Right ventricle myocardium superior (tissue), 1 donor: ENCODE measurements at places on chromosomes 16 and 17.

DNA sequence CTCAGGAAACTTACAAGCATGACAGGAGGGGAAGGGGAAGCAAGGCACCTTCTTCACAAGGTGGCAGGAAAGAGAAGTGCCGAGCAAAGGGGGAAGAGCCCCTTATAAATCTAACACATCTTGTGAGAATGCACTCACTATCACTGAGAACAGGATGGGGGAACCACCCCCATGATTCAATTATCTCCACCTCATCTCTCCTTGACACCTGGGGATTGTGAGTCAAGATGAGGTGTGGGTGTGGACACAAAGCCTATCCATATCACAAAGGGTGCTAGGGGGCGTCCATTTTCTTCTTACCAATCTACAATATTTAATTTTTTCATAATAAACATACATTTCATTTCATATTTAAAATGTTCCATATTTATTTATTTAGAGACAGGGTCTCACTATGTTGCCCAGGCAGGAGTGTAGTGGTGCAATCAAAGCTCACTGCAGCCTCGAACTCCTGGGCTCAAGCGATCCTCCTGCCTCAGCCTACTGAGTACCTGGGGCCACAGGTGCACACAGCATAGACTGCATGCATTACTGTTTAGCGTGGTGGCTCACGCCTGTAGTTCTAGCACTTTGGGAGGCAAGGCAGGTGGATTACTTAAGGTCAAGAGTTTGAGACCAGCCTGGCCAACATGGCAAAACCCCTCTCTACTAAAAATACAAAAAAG is 26.5 kb upstream of the FAAP100 start:
- DNase-seq: no peak

DNA sequence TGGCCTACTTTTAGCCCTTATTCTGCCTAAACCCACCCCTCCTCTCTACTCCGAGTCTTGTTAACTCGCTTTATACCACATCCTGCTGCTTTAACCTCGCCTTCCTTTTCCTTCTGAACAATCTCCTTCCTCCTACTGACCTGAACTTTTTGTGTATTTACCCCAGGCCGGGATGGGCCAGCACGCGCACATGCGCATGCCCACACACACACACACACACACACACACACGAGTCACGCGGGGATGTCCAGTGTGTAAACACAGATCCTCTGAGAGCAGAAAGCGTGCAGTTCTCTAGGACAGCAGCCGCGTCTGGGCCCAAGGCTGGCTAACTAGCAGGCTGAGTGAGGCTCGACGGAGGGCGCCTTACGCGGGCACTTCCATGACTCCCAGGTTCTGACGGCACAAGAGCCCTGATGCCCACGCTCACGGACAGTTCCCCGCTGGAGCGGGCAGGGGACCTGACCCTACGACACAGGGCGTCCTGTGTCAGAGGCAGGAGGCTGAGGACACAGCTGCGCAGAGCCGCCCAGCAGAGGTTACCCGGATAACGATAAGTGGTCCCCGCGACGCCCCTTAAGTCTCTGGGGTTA is 610 bp downstream of the PIK3R5 start:
- peak; percentile 62 for DNase-seq

DNA sequence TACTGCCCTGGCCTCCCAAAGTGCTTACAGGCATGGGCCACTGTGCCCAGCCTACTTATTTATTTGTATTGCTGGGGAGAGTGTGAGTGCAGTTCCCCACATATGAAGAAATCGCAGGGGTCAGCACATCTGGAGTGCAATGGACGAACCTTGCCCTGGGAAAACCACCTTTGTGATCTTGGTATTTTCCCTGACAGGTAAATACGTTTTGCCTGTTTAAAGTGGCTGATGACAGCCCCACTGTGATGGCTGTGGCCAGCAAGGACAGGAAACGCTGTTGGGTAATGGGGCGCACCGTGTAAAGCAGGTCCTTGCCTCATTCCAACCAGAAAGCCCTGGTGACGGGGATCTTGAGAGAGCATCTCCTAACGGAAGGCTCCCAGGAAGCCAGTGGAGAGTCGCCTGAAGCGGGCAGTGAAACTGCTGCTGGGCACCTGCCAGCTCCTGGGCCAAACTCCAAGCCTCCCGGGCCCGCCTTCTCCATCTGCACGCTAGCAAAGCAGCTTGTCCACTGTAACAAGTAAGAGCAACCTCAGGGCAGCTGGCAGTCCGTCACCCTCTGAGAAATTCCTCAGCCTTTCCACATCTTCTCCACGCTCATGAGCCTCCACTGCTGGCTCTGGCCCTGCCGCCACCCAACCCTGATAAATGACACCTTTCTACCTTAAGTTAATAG is 17.5 kb downstream of the EMC8 start:
- DNase-seq: peak; percentile 72

GRCh38 chr16:56795011-56795410 is 65.1 kb downstream of the NUP93 start:
- no peak for DNase-seq

- DNase-seq: no peak
Observed at GRCh38 chr17:8709006-8709405, 35.6 kb downstream of the CCDC42 start.

- peak; percentile 77 for DNase-seq
Observed at GRCh38 chr17:7380321-7380720, 568 bp upstream of the TNK1 start.

GRCh38 chr16:88442727-88443576 is 10.1 kb upstream of the ZFPM1 start:
- DNase-seq: peak; percentile 82

GRCh38 chr17:75795820-75796607 is 11.4 kb downstream of the UNK start:
- no peak for DNase-seq

DNA sequence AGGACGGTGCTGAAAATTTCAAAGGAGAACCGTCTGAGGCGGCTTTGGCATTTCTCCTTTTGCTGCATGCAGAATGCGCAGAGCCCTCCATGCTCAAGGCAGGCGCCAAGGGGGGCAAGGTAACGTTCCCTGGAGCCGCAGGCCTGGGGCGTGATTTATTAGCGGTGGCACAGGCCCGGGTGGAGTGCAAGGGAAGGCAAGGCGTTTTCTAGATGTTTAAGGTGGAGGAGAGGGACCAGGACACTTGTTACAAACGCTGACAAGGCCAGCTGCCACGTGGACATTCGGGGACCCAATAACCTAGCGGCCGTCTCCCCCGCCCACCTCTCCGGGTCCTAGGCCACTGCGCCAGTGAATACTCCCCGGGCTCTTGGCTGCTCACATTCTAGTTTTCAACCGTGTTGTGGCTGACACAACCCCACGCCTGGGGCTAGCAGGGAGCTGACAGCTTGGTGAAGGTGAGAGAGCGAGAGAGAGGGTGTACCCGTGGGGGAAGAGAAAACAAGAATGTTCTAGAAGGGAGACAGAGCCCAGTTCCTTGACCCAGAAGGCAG is 250.1 kb downstream of the C16orf95 start:
- no peak for DNase-seq

DNA sequence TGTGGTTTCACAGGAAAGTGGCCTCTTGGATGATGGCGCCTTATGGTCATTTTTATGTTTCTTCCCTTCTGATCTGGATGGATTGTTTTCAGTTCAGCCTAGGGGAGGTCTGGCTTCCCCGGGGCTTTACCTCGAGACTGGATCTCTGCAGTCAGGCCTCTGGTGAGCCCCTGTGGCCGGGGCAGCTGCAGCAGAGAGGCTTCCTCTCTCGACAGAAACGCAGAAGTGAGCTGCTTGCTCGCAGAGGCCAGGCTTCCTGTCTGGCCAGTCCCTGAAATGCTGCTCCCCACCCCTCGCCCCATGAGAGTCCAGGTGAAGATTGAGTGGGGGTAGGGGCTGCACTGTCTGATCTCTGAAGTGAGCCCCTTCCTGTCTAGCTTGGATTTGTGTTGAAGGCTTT is 44.0 kb downstream of the PLCG2 start:
- peak; percentile 64 for DNase-seq

DNA sequence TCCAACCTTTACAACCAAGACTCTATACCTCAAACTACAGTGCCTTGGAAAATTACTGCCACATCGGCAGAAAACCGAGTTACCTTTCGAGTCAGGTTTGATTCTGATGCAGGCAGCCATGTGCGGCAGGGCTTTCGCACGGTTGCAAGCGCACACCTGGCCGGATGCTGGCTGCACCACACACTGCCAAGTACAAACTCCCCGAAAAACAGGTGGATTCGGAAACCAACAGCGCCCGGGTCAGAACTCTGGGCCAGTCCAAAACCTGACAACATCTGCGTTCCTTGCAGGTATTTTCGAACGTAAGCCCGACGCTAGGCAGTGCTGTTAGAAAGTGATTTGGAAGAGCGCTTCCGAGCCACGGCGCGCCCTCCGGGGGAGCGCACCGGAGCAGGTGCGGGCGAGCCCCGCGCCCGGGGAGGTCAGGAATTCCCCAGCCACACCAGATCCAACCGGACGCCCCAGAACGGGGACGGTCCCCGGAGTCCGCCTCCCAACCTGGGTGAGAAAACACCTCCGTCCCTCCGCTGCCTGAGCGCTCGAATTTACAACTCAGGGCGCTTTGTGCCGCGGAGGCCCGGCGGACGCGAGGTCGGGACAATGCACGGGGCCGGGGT is 1.2 kb downstream of the USP7 start:
- DNase-seq: no peak

GRCh38 chr17:27294689-27295630 is 1.0 kb downstream of the WSB1 start:
- DNase-seq: no peak

DNA sequence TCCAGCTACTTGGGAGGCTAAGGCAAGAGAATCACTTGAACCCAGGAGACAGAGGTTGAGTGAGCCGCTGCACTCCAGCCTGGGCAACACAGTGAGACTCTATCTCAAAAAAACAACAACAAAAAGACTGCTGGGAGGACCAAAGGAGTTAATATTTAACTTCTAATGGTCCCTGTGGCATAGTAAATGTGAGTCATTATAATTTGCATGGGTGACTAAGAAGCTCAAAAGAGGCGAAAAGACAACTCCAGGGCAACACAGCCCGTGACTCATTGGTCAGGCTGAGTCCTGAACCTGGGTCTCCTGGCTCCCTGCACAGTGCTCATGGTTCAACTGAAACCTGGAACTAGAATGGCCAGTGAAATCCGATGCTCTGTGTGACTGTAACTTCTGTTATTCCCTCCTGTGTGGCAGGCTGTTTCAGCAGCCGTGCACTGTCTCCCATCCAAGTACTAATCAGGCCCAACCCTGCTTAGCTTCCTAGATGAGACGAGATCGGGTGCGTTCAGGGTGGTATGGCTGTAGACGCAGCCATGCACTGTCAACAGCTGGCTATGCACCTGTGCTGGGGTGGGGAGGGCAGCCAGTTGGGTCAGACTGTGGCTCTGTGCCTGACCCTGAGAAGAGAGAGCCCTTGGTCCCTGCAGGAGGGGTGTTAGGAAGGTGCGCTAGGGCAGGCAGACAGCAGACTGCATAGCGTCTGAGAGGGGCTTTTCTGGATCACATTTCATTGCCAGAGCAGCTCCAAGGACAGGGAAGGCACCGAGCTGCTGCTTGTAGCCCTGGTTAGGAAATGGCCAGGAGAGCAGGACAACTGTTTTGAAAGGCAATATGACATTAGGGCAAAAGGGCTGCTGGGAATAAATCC is 14.5 kb upstream of the GPRC5C start:
- peak; percentile 25 for DNase-seq

DNA sequence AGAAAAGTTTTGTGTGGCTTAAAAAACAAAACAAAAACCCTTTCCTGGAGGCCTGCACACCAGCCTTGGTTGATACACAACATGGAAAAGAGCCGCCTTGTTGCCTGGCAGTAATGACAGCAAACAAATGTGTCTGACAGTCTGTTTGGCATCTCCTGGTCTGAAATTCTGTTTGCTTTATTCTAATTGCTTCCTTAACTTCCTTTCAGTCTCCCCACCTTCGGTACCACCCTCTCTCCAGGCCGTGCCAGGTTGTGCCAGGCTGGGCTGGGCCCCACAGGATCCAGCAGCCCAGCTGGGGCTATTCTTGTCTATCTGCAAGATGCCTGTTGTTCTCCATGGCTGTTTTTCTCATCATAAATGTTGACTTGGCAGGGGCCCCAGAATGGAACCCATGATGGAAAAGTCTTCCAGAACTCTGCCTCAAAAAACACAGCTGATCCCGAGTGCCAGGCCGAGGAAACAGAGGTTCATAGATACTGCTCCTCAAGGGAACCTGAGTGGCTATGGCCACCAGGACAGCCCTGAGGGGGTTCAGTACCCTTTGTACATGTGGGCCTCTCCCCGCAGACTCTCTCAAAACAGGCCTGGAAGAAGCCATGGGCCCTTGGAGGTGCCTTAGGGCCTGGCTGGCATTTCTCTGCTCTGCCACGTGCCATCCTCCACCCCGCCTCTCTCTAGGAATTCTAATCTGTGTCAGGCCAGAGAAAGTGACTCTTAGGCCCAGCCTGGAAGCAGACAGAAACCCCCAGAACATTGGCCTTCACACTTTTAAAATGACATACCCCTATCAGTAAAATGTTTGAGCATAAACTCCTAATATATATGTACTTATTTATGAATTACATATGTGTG is 50.5 kb downstream of the YPEL2 start:
- DNase-seq: peak; percentile 70

DNA sequence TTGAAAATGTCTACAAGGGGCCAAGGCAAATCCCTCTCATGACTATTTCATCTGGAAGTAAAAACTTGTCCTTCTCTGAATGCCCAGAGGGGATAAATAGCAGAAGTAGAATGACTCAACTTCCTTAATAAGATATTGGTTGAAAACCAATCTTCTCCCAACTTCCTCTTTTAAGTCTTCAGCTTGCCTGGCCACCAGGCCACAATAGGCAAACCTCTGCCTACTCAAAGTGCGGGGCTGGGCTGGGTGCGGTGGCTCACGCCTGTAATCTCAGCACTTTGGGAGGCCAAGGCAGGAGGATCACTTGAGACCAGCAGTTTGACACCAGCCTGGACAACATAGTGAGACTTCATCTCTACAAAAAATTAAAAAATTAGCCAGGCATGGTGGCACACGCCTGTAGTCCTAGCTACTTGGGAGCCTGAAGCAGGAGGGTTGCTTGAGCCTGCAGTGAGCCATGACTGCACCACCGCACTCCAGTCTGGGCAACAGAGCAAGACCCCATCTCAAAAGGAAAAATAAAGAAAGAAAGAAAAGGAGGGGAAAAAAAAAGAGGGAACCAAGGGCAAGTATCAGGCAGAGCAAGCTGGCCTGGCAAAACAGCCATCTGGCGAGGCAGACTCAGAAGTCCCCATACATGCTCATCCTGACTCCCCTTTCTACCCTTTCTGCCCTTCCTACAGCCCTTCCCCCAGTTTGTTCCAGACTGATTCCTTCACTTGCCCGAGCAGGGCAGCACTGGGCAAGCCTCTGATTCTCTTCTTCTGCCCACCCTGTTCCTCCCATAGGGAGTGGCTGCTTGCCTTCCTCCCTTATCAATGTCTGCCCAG is 20.6 kb downstream of the MAP3K14 start:
- DNase-seq: peak; percentile 58

DNA sequence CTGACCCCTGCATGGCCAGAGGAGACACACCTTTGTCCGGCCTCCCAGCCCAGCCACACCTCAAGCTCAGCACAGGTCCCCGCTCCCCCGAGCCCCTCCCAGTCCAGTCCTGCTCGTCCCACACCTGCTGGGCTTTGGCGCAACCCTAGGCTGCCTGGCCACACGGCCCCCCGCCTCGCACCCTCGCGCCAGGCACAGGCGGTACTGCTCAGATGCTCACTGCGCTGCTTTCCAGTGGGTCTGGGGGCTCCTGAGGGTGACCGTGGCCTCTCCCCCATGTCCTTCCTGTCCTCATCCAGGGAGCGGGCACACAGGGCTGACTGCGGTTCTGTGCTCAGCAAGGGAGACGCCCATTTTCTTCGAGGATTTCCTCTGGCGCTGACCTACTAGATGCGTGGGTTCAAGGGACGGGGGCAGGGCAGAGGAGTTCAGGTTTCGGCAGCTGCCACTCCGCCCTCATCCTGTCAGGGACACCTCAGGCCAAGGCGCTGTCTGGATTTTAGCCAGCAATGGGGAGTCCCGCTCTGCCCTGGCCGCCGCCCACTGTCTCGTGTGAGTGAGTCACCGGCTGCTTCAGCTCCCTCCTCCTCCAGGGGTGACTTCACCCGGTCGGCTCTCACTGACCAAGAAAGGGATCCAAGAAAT is 118.0 kb upstream of the ZNF469 start:
- peak; percentile 94 for DNase-seq
